ENCODE measurements at places on chromosomes 1 and 21.

DNA sequence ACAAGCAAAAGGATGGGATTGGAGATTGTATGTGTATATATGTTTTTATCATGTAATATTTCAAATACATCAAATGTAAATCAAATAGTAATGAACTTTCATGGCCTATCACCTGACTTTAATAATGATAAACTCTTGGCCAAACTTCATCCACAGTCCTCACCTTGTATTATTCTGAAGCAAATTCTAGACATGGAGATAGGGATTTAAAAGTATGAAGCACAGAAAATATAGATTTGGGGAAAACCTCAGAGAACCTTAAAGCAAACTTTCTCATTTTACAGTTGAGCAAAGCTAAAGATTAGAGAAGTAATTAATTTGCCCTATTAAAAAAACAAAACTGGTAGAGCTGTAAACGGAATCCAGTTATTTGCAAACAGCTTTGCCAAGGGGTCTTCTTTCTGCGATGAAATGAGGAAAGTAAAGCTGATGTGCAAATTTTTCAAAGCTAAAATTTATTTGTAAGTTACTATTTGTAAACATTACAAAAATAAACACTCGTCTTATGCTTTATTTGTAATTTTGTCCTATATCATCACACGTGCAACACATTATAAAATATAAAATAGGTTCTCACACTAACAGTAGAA is 19.9 kb upstream of the KIF14 start:
- no peak for DNase-seq

DNA sequence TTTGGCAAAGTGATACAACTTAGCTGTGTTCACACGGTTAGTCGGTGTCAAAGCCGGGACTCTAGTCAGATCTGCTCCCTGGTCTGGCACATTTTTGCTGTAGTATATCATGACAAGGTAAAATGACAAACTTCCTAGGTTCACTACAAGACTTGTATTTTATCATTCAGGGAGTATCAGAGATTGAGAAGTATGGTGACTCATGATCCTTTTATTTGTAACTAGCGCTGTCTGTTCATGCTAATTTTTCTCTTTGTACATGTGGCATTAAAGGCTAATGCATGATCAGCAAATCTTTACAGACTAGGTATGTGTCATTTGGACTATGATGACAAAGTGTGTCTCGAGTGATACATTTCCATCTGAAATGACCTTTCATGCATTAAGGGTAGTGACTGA is 326.7 kb downstream of the SIPA1L2 start:
- DNase-seq: no peak

- DNase-seq: no peak
Observed at GRCh38 chr1:45035631-45036301, 23.7 kb downstream of the UROD start.

GRCh38 chr1:202857136-202857610 is 31.8 kb downstream of the RABIF start:
- DNase-seq: no peak

DNA sequence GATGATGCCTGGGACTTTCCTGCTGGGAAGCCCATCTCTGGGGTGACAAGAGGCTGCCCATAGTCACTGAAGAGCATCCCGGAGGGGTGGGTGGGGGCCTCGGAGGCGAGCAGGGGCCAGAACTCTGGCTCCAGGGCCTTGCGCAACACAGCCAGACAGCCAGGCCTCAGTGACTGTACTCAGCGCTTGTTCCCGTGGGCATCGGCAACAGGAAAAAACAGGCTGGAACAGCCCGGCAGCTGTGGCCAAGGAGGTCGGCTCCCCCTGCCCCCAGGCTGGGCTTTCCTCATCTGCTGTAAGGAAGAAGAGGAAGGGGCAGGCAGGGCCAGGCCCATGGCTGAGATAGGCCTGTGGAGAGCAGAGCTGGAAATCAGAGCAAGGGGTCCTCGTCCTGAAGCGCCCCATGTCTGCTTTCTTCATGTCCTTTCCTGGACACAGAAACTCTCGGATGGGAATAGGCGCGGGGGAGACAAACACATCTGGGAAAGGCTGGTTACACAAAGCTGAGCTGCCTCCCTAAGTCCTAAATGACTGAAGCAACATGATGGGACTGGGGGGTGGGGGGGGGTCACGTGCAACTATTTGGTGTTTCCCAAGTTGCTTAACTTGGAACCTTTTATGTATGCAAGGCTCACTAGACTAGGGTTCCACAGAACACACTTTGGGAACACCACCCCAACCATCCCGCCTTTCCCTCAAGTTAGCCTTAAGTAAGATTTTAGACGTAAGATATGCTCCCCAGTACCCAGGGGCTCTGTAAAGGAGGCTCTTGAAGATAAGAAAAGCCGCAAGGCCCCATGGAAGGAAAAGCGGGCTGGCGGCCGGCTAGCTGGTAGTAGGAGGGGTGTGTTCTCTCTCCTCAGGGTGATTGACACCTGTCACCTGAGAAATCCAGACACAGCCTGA is 30.7 kb downstream of the HSPG2 start:
- no peak for DNase-seq

GRCh38 chr1:228465141-228465540 is 22.0 kb upstream of the RNF187 start:
- no peak for DNase-seq

DNA sequence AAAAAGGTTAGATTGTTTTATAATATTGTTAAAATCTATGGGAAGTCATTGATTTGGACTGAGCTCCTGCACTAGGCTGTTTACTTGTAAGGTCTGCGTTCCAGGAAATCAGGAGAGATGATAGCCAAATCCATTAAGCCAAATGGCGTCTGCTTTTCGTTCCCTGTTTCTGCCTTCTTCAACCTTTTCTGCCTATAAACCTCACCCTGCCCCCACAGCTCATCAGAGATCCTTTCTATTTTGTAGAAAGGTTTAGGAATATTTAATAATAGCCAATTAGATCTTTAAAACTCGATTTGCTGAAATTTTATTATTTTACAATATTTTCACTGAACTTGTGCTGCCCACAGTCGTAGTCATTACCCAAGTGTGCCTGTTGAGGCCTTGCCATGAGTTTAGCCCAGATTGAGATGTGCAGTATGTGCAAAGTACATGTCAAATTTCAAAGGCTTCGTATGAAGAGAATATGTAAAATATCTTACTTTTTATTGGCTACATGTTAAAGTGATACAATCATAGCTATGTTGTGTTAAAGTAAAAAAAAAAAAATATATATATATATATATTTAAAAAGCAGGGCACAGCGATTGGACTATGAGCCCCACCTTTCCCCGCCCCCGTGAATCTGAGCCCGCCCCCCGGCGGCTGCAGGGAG is 444 bp upstream of the IARS2 start:
- no peak for DNase-seq

GRCh38 chr1:36966242-36966641 is 68.1 kb downstream of the GRIK3 start:
- peak; percentile 1 for DNase-seq

GRCh38 chr1:36729716-36730510 is 247.2 kb upstream of the CSF3R start:
- no peak for DNase-seq

DNA sequence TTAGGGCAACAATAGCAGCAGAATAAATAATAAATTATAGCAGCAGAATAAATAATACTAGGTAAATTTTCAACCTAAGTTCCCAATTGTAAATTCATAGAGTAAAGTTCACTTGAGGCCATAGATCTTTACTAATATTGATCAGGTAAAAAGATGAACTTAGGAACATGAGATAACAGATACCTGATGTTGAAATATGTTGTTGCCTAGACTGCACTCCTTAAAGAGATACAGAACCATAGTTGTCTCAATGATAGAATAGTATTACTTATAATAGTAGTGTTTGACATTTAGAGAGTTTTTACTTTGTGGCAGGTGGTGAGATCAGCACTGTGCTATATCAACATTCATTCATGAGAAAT is 378 bp upstream of the F13B start:
- DNase-seq: no peak

GRCh38 chr1:63323865-63324778 is 1.8 kb downstream of the FOXD3 start:
- no peak for DNase-seq

- peak; percentile 70 for DNase-seq
Observed at GRCh38 chr1:116951200-116951935, 41.7 kb downstream of the PTGFRN start.

DNA sequence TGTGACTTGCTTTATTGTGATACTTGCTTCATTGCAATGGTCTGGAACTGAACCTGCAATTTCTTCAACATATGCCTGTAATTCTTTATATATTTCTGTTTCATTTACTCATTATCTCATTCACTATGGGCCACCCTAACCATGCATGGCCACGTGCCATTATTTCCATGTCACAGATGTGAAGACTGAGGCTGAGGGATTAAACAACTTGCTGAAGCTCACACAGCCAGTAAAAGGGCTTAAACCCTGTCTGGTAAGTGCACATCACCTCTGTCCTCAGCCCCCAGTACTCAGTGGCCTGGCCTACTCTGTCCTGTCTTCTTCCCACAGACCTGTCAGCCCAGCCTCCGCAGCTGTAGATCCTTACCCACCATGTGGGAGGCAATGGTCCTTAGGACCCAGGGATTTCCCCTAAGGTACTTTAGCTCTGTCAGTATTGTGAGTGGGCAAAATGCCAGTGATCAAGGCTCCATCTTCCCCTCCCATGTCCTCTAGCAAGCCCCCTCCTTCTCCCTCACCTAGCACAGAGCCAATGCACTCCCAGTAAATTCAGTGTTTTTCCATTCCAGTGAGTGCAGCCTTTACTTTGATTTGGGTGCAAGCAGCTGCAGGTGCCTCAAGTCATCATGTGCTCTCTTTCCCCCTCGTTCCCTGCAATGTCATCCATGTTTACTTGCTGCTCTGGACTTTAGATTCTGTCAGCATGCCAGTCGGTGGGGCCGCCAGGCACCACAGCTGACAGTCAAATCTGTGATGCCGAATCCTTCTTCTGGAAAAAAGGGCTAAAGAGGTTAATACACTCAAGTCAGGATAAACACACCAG is 228.2 kb upstream of the PROX1 start:
- DNase-seq: no peak

DNA sequence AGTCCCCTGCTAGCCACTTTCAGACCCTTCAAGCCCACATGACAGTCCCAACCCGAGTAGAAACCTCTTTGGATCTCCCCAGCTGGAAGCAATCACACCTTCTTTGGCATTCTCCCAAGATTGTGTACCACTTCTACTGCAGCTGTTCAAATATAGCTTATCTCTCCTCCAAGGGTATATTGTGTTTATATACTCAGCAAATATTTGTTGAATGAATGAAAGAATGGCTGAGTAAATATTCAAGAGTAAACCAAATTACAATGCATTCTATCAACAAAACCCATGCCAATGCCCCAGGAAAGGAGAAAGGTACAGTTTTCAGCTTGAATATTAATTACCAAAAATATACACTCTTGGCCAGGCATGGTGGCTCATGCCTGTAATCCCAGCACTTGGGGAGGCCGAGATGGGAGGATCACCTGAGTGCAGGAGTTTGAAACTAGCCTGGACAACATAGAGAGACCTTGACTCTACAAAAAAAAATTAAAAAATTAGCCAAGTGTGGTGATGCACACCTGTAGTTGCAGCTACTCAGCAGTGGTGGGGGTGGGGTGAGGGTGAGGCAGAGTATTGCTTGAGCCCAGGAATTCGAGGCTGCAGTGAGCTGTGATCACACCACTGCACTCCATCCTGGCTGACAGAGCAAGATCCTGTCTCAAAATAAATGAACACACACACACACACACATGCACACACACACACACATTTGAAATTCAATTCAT is 68.5 kb downstream of the NIBAN1 start:
- DNase-seq: no peak

DNA sequence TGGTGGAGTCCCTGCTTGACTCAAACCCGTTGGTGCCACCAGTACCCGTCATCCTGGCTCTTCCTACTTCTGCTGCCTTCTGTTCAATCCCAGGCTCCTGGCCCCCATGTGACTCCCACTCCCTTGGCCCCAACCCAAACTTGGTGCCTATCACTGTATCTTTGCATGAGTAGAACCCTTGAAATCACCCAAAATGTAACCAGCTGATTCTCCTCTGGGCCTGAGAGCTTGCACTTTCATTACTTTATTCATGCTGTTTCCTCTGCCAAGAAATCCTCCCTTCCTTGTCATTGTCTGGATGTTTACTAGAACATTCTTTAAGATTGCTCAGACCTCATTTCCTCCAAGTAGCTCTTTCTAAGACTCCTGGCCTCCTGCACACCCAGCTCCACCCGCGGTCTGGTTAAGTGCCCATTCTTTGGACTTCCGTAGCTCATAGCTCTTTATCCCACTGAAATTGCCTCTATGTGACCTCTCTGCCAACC is 15.7 kb downstream of the PTAFR start:
- DNase-seq: peak; percentile 80

DNA sequence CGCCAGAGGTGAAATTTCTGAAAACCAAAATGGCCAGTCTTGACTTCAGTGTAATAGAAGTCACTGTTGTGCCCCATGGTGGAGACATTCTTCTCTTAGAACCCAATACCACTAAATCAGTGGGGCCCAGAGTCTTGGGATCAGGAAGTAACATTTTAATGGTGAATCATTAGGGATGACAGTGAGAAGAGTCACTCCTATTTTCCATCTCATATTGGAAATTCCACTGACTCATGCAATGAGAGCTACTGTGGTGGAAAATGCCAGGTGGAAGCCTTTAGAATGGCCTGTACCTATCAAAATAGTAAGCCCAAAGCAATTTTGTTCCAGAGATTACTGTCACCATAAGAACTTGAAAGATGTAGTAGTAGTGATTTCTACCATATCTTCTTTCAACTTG is 20.6 kb upstream of the PPM1J start:
- peak; percentile 89 for DNase-seq

DNA sequence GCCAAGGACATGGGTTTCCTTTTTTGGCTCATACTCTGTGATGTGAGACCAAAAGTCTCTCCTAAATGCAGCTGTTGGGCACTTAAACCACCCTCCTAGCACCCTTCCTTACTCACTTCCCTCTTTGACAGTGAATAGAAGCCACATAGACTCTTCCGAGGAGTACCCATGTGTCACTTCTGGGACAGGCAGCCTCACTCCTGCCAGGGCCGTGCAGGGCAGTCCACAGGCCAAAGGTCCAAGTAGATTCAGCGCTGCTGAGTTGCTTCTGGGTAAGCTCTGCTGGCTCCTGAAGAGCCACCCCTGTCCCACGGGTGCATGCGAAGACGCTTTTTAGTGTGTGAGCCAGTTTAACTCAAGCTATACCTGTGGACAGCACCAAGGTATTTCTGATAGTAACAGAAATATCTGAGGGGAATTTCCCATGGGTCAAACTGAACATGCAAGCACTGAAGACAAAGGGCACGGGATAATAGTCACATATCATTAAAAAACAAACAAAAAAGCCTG is 36.8 kb upstream of the BMP8B start:
- DNase-seq: peak; percentile 27

DNA sequence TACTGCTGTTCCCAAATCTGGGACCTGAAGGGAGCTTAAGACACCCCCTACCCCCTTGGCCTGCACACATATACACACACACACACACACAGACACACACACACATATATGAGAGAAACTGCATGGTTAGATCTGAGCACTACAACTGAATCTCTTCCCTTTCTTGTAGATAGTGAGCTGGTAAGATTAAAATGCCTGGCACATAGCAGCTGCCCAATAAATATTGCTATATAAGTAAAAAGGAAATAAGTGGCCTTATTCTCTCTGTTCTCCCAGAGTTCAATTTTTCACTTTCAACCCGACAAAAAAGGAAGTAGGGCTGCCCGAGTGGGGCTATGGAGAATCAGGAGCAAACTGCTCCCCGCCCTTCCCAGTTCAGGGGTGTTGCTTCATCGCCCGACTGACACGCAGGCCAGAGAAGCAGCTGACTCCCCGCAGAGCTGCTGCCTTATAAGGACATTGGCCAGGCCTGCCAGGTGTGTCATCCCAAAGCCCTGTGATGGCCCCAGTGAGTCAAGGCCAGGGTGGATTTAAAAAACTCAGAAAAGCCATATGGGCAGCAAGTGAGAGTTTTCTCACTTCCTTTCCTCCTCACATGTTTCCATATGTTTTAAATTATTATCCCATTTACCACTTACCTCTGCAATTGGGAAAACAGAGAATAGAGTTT is 106.5 kb upstream of the SLC44A3 start:
- DNase-seq: peak; percentile 98
